ENCODE measurements at places on chromosomes 1 and 21.

DNA sequence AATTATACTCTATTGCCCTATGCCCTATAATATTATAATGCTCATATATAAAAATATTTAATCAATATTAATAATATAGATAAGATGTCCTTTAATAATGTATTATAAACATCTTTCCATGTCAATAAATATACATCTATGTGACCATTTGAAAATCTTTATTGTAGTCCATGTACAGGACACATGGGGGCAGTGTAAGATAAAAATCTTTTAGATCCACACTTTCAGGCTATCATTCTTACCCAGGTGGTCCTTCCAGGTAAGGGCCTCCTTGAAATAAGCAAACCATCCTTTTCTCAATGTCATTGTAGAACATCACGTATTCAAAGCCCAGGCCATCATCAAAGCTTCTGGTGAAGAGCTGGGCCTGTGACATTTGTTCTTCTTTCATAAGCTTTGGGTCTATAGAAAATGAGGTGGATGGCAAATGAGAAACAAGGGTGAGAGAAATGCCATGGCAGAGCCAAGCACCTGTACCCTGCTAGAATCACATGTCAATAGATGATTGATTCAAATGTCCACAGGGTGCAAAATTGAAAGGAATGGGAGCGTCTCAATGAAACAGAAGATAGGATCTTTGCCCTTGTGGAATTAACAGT is 20.2 kb downstream of the THEM4 start:
- DNase-seq: no peak

- no peak for DNase-seq
Measured at GRCh38 chr1:95584315-95584714, 350.3 kb downstream of the RWDD3 start.

DNA sequence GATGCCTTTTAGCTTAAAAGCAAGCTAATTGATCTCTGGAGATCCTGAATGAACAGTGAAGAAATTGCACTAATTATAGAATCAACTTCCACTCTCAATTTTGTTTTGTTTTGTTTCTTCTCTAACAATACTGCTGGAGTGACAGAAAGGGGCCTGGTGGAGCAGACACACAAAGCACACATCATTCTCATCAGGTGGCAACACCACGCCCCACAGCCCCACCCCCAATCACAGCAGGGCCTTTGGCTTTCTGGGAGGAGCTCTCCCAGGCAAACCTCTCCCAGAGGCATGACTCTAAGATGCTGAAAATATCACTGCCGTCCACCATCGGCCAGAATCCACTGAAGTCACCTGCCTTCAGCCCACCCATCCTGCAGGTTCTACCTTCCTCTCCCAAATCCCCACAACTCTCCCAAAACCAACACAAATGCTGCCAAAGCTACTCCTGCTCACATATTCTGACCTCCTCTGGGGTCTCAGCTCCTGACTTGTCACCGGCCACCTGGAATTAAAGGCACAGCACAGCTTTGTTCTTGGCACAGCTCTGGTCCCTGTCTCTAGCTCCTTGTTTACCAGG is 120.7 kb downstream of the GRIK3 start:
- DNase-seq: no peak

- DNase-seq: no peak
Measured at GRCh38 chr1:8663915-8664329, 153.5 kb downstream of the RERE start.

DNA sequence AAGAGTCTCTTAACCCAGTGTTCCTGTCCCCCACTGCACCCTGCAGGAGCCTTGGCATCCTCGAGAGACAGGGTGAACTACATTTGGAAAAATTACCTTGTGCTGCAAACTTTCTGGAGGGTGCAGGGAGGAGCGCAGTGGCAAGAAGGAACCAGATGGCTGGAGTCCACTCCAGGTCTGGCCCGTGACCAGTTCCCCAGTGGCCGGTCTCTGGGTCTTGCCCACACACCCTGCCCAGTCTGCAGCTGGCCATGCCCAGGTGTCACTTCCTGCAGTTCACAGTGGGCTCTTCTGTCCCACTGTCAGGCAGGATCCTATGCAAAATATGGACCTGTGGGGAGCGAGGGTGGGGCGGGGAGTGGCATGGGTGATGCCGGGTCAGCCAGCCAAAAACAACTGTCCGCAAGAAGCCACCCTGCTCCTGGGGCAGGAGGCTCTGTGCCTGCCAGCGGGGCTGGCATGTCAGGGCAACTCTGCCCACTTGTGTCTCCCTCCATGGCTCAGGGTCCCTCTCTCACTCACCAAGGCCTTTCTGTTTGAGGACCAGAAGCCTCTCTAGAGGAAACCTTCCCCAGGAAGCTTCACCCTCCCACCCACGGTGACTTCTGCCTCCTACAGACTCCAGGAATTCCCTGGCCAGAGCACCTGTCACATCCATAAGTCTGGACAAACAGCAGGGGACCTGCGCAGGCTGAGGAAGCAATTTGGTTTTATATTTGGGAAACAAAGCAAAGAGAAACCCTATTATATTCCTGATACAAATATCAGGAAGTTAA is 55.6 kb downstream of the KIF21B start:
- DNase-seq: no peak

DNA sequence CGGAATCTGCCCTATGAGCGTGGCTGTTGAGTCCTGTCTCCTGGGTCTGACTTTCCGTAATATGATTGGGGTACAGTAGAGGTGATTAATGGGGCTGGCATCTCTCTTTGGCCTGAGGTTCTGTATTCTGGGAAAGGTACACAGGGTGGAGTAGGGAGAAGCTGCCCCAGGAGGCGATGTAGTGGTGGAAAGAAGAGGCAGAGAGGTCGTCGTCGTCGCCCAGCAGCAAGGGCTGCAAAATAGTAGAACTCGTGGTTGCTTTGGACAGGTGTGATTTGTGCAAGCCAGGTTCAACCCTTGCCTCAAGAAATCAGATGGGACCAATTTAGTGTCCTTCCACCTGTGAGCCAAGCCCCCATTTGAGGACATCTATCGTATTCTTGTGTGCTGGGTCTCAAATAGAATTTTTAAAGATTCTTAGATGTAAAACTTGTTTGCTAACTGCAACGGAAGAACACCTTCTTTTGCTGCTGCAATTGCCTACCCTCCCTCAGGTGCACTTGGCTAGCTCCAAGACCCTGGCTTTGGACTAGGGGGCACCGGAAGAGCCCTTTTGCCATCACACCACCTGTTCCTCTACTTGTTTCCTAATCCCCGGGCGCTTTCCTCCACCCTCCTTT is 1.3 kb upstream of the HMGN2 start:
- DNase-seq: no peak

DNA sequence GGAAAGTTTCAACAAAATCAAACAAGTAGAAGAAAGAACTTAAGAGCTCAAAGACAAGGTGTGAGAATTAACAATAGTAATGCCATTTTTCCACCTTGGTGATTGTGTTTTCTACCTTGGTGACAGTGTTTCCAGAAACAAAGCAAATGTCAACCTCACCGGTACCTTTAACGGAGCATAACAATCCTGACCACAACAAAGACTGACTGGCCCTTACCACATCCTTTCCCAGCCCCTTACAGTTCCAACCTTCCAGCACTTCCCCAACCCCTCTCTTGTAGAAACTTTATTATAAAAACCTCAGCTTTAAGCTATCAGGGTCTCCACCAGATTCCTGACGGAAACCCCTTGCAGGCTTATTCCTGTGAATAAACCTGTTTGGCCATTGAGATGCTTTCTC is 16.7 kb downstream of the STYXL2 start:
- no peak for DNase-seq

- DNase-seq: no peak
Measured at GRCh38 chr21:42307106-42307505, 8.1 kb downstream of the TFF3 start.

- DNase-seq: peak; percentile 73
Measured at GRCh38 chr1:206479183-206480125, 9.2 kb downstream of the IKBKE start.

DNA sequence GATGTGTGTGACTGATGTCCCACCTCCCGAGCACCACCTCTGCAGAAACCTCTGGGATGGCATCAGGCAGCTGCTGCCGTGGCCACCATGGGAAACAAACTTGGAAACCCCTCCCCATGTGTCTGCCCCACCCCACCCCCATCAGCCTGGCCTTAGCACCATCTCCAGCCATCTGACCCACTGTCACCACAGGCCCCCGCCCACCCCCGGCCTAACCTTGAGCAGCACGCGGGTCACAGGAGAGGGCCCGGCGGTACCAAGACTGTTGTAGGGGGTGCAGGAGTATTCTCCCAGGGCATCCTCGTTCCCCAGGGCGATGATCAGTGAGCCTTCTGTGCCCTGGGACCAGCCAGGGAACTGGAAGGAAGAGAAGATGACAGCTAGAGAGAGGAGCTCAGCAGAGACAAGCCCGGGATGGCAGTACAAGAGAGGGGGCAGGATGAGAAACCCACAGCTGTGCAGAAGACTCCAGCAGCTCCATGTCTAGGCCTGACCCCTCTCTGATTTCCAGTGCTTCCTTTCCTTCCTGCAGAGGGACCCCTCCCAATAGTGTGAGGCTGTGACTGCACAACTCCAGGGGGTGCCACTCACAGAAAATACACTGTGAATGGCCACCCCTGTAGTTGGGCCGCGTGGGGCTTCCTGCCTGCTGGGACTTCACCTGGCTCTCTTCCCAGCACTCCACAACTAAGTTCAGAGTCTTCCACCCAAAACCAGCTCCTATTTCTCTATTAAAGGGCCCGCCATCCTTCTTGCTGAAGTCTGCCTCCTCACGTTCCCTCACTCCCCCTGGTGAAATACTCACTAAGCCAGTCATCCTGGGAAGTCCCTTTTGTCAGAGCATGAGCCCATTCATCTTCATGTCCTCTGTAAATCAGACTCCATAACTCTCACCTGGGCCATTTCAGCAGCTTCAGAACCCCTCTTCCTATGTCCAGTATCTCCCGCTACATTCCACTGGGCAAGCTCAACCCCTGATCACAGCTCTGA is 7.3 kb upstream of the TAGLN2 start:
- DNase-seq: no peak

- DNase-seq: no peak
Measured at GRCh38 chr1:160520999-160521398, 2.1 kb downstream of the SLAMF6 start.

- no peak for DNase-seq
Measured at GRCh38 chr1:216216305-216216704, 206.9 kb downstream of the USH2A start.

DNA sequence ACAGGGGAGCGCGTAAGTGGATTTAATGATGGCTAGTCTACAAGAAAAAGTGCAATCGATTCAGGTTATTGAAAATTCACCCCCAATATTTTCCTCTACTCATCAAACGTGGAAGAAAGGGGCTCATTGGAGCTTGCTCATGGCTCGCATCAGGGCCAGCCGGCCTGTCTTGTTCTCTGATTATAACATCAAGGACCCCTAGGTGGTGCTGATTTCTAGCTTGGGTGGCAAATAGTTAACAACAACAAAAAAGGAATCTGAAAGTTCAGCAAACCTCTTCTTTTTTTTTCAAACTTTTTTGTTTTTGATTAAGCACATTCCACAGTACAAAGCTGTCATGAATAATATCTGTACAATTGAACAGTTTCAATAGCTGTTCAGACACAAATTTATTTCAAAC is 35.8 kb upstream of the SOD1 start:
- DNase-seq: no peak

- DNase-seq: peak; percentile 1
Measured at GRCh38 chr1:53579221-53580008, 120.2 kb downstream of the DMRTB1 start.

- no peak for DNase-seq
Measured at GRCh38 chr1:165869343-165869742, 41.9 kb downstream of the UCK2 start.

DNA sequence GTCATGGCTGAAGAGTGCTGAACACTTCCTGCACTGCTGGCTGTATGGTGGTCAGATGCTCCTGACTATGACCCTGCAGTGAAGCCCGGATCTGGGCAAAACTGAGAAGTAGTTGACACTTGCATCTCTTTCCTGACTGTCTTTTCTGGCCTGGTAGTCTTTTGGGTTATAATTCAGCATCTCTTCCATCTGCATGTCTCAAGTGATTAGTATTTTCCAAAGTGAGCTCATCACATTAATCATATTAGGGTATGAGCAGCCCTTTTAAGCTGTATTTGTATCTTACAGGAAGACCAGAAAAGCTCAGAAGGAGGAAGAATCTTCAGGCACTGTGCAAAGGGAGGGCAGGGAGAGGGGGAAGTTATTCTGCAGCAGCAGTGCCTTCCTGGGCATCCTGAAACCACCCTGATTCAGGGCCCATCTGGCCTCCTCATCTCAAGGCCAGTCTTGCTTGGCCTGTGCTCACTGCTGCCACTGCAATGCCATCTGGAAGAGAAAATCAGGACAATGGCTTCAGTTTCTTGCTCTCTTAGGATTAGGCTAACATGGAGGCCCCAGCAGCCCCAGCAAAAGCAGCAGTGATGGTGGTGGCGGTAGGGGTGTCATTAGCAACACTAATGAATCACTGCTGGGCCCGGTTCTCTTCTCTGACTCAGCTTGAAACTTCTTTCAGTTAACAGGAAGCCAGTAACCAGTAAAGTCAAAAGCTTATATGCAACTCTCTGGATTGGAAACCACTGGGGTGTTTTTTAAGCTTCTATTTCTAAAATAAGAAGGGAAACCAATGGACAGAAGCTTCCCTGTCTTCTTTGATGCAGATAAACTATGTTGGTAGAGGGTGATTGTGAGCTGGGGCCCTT is 63.3 kb upstream of the WDR26 start:
- DNase-seq: peak; percentile 43

DNA sequence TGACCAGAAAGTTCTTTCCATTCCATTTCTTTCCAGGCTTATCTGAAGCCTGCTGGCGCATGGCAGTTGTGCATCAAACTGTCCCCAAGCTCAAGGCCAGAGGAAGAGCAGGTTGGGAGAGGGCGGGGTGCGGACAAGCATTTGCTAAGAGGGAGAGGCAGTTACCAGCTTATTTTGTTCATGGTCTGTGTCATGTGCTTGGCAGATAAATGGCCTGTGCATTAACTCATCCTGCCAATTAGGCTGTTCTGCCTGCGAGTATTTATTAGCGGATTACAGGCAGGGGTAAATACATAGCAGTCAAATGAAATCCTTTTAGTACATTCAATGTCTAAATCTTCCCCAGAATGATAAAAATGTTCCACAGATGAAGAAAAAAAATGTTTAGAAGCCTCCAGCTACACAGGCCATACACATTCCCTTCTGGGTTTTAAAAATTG is 48.9 kb upstream of the B3GALNT2 start:
- no peak for DNase-seq

GRCh38 chr1:234858722-234859121 is 248.7 kb upstream of the IRF2BP2 start:
- no peak for DNase-seq

DNA sequence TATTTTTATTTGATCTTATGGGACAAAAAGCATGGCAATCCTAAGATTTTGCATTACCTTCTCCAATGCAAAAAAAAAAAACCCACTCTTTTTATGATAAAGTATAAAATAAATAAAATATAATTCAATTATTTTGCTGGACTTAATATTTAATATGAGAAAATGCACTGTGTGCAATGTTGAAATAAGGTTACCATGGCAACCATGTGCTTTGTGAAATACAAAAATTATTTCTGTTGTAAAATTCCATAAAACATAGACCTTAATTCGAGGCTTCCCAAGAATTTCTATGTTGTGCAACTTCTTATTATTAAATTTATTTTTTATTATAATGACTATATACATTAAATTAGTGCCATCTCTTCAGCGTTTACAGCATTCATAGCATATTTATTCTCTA is 989.5 kb downstream of the MRPL39 start:
- DNase-seq: no peak
